Stimulated activated CD4-positive, alpha-beta T cell treated with anti-CD3 and anti-CD28 coated beads, Interleukin-1b, Interleukin-23, amount 100 ng/mL, for 24 hours (primary cell): ENCODE measurements at places on chromosomes 13 and 19.

DNA sequence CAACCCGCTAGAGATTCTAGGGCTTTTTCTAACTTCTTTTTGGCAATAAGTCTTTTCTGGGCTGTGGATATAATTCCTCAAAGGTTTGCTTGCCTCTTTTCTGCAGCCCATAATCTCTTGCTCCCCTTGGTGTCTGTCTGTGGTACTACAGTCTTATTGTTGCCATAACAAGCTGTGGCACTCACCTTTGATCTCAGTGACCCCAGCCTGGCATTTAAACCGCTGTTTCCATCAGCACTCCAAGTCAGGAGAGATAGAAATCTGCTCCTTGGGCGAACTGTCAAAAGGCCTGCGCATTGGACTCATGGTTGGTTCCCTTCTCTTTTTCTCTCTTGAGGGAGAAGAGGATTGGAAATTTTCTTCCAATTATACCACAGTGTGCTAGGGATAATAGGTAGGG, 14.5 kb upstream of the MPHOSPH8 start:
- no peak for DNase-seq

GRCh38 chr19:31057476-31057875, 291.8 kb downstream of the TSHZ3 start:
- no peak for DNase-seq

- no peak for DNase-seq
Observed at GRCh38 chr13:81722456-81722855, 1381.5 kb upstream of the SPRY2 start.

- DNase-seq = no peak
Observed at GRCh38 chr13:106541826-106542225, 6.4 kb upstream of the EFNB2 start.
